ENCODE measurements at places on chromosomes 5 and 9.

GRCh38 chr9:109801484-109801883 is 21.5 kb downstream of the PALM2AKAP2 start:
- DNase-seq: no peak

- DNase-seq: no peak
These were observed 34.4 kb upstream of the NSMF start for GRCh38 chr9:137493364-137494103.

GRCh38 chr5:55597014-55597981 is 62.5 kb upstream of the PLPP1 start:
- DNase-seq: no peak

- DNase-seq: peak; percentile 90
These were observed 107.4 kb downstream of the LMNB1 start for GRCh38 chr5:126884269-126884819.

GRCh38 chr5:17436761-17437221 is 61.2 kb upstream of the TAF11L2 start:
- DNase-seq: no peak

DNA sequence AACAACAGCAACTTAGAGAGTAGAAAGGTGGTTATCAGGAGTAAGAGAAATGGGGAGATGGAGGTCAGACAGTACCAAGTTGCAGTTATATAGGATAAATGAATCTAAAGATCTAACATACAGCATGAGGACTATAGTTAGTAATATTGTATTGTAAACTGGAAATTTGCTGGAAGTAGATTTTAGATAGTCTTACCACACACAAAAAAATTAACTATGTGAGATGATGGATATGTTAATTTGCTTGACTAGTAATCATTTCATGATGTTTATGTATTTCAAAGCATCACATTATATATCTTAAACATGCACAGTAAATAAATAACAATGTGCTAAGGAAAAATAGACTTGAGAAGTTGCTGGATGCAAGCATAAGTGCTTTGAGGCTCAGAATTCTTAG is 622.1 kb downstream of the CCDC171 start:
- no peak for DNase-seq

- DNase-seq: no peak
These were observed 24.9 kb upstream of the PTGES start for GRCh38 chr9:129777769-129778130.

GRCh38 chr5:88997937-88998336 is 115.0 kb upstream of the MEF2C start:
- DNase-seq: no peak

DNA sequence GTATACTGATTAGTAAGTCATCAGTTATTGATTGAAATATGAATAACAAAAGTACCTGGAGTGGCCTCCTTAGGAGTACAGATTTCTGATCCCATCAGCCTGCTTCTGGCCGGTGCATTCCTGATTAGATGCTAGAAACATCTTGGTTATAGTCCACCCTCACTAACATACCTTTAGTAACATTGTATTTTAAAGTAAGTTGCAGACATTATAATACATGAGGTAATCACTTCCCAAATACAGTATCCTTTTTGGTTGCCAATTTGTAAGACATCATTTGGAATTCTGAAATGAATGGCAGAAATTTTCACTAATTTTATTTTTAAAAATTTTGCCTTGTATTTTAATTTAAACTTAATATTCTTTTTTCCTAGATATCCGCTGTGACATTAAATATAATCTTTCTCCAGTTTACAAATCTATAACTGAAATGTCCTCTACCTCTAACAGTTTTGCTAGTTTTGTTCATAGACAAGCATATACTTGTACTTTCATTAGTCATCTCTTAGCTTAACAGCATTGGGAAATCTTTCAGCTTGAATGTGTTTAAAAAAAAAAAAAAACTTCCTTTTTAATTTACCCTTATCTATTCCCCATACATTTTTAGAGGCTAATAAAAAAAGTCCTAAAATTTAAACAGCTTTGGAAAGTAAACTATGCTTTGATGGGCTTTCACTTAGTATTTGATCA is 178.9 kb downstream of the XRCC4 start:
- DNase-seq: no peak

DNA sequence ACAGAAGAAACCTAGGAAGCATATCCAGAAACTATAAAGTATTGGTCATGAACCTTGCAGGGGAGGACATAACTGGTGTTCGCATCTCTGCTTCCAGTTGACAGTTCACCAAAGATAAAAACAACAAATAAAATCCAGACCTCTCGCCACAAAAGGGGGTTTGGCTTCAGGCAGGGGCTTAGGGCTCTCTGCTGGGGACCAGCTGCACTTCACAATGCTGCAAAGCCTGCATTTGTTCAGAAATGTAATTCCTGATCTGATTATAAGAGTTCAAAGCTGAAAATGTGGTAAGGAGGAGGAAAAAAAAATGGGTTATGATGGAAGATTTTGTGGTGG is 79.0 kb downstream of the PDE4D start:
- DNase-seq: no peak

GRCh38 chr9:128412120-128412790 is 8.4 kb upstream of the CERCAM start:
- peak; percentile 28 for DNase-seq

GRCh38 chr5:149212198-149212951 is 59.3 kb upstream of the AFAP1L1 start:
- DNase-seq: no peak

DNA sequence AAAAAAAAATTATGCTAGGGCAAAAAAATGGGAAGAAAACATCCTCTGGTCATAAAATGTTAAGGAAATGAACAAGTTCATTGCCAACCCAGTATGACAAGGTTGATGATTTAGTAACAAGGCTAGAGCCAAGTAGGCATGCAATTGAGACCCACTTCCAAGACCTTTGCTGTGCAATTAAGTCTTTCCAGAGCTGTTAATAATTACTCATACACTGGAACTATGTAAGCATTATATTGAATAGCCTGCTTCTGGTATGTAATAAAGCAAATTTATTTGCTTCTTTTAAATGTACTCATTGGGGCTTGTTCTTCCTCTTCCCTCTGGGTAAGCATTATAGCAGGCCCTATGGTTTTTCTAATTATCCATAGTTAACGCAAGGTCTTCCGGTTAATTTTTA is 32.5 kb upstream of the SNAPC3 start:
- DNase-seq: no peak

- no peak for DNase-seq
These were observed 34.5 kb upstream of the ZNF366 start for GRCh38 chr5:72541501-72542225.

DNA sequence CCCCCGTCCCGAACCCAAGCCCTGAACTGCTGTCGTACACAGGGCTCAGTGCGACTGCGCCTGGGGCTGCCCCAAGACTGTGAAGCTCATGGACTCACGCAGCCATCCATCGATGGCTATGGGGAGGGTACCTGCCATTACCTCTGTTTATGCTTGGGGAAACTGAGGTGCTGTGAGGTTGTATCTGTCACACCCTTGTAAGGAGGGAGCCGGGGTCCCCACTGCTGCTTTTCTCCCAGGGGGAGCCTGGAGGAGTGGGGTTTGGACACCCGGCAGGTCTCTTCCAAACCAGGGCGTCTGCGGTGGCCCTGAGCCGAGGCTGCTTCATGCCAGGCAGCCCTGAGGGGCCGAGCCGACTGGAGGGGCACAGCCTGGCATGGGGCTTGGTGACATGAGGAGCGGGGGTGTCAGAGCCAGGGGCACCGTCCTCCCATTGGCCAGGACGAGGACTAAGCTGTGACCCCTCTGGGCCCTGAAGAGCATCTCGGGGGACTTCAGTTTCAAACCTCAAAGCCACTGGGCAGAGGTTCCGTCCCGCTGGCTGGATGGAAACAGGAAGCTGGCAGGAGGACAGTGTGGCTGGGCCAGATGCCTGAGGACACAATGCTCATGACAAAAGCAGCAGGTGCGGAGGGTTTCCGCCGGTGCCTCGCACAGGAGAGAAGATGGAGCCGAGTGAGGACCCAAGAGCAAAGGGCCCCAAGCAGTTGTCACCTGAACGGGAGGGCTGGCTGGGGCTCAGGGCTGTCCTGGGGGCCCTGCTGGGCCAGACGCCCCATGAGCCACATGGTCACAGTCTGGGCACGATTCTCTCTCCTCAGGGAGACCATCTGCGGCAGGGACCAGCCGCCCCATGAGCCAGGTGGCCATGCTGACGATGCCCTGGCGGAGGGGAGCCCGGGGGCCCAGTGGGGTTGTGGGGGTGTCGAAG is 54.4 kb upstream of the EXOC3 start:
- no peak for DNase-seq

GRCh38 chr9:21993893-21994555 is at the start of gene CDKN2A:
TSS of gene CDKN2A (minus strand) at chr9:21994392.
- peak; percentile 25 for DNase-seq
